ENCODE measurements at places on chromosomes 4 and X.

- DNase-seq = no peak
Observed at GRCh38 chrX:54181202-54181953, 1.7 kb downstream of the FAM120C start.

- no peak for DNase-seq
Observed at GRCh38 chr4:2337131-2337723, 75.3 kb upstream of the MXD4 start.

- DNase-seq = no peak
Observed at GRCh38 chr4:56806666-56807065, 14.8 kb downstream of the SPINK2 start.

- DNase-seq = no peak
Observed at GRCh38 chrX:46636223-46636622, 62.7 kb downstream of the CHST7 start.
